WERI-Rb-1 (cell line): ENCODE measurements at places on chromosomes 2 and 18.
A peak's percentile ranks its signal among the peaks of the same experiment; 100 is the strongest.

DNA sequence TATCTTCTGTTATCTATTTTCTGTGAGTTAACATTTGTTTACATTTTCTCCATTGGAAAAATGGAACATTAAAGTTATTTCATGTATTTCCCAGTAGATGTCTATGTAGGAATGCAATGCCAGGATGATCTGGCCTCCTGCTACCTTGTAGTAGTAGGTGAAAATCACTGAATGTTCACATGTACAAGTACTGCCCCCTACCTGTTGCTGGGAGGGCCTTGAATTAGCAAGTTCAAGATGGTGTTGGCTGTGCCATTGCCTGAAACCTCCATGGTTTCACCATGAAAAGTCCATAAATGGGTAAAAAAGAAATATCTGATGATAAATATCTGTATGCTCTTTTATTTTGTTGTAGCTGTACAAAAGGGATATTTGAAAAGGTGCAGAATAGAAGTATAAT lies 30.7 kb downstream of the XRCC5 start:
- DNase-seq = peak; percentile 39

DNA sequence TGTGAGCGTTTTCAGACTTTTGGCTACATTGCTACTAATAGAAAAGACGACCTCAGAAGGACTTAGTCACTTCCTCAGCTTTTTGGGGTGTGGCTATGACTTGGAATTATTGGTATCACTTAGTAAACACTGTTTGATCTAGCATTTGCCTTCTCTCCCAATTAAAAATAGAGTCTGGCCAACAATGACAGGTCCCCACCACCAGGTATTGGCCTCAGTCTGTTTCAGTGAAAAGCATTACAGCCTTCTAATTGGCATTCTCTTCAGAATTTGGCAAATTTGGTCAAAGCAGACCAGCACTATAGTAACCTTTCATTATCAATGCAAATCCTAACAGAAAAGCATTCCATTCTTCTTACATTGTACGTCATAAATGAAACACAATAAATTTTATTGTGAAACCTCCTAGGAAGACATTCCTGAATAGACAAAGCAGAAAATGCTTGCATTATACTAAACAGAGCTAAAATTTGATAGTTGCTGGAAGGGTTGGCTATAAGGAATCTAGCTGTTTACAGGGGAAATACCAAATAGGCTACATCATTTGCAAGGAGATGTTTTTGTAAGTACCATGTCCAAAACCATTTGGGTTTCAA lies 613.9 kb downstream of the IRS1 start:
- no peak for DNase-seq

GRCh38 chr18:61854578-61855448 lies 38.0 kb downstream of the RNF152 start:
- DNase-seq = no peak

- no peak for DNase-seq
Measured at GRCh38 chr2:80363330-80363729, 58.8 kb upstream of the LRRTM1 start.

DNA sequence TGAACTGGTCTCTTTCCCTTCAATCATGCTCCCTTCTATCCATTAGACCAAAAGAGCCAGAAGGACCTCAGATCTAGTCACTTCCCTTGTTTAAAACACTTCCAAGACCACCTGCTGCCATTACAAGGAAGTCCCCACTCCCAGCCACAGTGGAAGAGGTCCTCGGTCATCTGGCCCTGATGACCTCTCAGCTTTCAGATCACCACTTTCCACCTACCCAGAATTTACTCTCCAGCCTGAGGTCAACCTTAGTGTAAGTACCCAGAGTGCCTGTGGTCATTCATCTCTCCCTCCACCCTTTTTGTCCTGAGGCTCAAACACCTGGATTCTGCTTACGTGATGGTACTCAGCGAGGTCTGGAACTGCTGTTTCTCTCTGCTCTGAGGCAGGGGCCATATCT lies 67.1 kb downstream of the MARCO start:
- DNase-seq = no peak

GRCh38 chr2:190431907-190432306 lies 23.8 kb downstream of the MFSD6 start:
- no peak for DNase-seq

DNA sequence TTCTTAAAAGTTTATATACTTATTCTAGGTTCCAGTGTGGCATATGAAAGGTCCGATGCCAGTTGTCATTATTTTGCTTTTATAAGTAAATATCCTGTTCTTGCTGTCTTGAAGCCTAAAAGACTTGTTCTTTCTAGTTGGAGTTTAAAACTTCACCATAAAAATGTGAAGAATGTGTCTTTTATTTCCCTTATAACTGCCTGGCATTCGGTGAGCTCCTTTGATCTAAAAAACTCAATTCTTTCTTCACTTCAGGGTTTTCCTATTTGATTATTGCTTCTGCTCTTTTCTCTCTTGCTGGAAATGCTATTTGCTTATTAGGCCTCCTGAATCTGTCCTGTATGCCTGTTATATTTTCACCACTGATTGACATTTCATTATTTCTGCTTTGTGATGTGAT lies 51.6 kb downstream of the TSPYL6 start:
- no peak for DNase-seq

GRCh38 chr18:64137914-64138313 lies 11.0 kb downstream of the LINC00305 start:
- DNase-seq = no peak

DNA sequence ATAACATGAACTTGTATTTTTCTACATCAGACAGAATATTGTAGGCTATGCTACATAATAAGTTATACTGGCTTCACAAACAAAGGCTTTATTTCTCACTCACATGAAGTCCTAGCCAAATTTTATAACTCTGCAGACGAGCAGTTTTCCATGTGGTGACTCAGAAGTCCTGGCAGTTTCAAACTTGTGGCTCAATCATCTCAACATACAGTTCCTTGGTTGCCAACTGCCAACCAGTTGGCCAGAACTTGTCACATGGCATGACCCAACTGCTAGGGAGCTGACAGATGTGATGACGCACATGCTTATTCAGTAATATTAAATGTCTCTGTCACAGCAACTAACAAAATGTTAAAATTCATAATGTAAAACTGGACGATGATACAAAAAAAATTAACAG lies 63.8 kb upstream of the ZC3H15 start:
- no peak for DNase-seq

DNA sequence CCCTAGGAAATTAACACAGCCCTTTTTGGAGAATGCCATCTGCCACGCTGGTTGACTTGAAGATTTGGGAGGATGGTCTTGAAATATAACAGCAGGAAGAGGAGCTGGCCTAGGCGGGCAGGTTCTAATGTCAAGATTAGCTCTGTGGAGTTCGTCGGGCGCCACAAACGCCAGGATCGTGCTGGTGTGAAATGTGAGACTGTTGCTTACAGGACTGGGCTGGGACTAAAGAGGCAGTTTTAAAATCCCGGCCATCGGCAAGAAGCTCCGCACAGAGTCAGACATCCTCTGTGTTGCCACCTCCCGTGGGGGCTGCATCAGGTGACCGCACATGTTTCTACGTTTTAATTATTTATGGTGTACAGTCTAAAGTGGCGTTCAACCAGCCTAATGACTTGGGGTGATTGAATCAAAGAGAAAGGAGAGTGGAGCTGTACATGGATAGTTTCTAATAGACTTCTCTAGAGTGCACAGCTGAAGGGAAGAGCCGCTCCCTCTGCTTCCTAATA lies 99.4 kb upstream of the BCL11A start:
- DNase-seq = no peak

DNA sequence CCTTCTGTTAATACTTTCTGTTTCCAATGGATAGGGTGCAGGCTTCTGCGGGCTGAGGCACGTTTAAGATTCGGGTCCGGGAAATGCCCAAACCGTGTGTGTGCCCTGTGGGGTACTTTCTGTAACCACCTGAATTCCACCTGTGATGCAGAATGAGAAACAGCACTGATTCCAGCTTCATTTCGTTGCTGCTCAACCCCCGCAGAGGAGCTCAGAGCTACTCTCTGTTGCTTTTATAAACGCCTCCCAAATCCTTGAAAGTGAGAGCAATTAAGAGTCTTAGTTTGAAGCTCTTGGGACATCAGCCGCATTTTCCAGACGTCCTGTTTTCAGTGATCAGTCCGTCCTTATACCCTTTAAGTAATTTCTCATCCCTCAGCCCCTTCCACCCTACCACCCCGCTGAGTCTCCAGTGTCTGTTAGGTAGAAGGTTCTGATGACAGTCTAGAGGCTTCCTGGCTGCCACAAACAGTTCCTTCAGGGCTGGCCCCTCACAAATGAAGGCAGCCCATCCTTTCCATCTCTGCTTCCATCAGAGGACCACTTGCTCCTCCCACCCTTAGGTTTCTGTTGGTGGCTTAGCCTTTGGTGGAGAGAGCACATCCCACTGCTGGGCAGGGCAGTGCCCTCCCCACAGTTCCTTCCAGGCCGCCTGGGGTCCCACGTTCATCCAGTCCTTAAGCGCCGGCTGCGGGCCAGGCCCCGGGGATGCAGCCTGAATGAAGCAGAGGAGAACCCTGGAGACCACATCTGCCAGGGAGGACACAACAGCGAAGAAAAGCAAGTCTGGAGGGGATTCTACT lies 230.1 kb downstream of the SEPTIN10 start:
- DNase-seq = no peak

GRCh38 chr18:10239103-10239502 lies 215.3 kb upstream of the APCDD1 start:
- no peak for DNase-seq

DNA sequence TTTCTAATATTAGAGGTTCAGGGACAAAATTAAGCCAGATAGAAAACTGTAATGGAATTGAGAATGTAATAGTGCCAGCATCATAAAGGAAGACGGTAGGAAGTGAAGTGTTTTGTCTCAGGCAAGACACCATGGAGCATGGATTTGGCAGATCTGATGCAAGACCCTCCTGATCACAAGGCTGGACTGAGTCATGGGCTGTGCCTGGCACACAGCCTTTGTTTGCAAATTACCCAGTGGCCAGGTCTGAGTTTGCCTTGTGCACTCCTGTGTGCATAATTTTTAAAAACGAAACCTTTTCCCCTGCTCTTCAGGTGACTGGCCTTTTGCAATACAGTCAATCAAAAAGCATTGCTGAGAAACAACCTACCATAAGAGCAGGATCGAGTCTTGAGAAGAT lies 2.0 kb upstream of the UPP2 start:
- DNase-seq = no peak

- no peak for DNase-seq
Measured at GRCh38 chr2:238938003-238938400, 90.1 kb downstream of the TWIST2 start.

DNA sequence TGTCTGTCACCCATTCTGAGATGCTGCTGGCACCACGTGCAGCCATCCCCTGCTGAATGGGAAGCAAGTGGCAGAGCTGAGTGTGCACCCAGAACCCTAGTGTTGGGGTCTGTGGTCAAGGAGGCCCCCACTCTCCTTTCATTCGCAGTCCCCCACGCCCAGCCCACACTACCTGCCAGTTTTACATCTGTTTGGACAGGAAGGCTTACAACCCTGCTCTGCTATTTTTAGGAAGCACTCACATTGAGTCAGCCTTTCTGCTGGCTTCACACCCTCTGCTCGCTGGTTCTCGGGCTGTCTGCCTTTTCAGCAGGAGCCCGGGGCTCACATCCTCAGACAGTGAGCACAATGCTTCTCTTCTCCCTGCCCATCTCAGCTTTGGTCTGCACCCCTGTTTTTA lies 10.7 kb upstream of the ADCY3 start:
- no peak for DNase-seq

DNA sequence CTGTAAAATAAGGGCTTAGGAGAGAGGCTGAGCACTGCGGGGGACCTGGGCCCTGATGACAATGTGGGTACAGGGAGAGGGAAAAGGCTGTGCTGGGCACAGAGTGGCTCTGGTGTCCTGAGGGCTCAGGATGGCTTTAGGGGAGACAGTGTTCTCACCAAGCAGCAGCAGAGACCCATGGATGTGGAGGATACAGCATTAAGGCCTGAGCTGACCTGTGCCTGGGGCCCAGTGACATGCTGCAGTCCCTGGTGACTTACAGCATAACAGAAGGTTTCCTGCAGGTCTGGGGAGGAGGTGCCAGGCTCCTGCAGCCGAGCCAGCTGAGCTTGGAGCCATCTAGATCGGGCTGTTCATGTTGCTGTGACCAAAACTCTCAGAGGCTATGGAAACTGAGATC lies 191.3 kb upstream of the SMAD2 start:
- peak; percentile 57 for DNase-seq

- no peak for DNase-seq
Measured at GRCh38 chr2:146817613-146818012, 1027.2 kb upstream of the ACVR2A start.

DNA sequence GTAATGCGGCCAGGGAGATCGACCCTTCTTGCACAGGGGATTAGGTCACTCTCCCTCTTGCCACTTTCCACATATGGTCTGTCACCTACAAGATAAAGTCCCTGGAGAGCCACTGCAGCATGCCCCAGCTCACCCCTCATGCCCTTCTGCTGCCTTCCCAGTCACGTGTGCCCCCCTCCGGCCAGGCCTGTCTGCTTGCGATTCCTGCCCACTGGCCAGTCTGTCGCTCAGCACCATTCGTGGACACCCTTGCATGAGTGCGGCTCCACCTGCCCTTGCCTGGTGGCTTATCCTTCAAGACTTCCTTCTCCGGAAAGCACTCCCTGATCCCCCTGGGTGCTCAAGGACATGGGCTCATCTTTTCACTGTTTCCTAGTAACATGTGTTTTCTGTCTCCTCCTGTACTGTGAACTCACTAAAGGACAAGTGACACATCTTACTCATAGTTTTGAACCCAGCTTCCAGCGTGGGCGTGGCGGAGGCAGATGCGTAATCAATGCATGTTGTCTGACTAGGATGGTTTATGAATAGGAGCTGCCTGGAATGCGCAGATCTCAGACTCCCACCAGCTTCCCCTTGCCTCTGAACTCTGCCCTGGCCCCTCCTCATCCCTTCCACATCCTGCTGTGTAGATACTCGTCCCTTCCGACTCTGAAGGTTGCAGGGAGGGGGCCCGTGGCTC lies 7.8 kb upstream of the NT5DC4 start:
- DNase-seq = peak; percentile 69

DNA sequence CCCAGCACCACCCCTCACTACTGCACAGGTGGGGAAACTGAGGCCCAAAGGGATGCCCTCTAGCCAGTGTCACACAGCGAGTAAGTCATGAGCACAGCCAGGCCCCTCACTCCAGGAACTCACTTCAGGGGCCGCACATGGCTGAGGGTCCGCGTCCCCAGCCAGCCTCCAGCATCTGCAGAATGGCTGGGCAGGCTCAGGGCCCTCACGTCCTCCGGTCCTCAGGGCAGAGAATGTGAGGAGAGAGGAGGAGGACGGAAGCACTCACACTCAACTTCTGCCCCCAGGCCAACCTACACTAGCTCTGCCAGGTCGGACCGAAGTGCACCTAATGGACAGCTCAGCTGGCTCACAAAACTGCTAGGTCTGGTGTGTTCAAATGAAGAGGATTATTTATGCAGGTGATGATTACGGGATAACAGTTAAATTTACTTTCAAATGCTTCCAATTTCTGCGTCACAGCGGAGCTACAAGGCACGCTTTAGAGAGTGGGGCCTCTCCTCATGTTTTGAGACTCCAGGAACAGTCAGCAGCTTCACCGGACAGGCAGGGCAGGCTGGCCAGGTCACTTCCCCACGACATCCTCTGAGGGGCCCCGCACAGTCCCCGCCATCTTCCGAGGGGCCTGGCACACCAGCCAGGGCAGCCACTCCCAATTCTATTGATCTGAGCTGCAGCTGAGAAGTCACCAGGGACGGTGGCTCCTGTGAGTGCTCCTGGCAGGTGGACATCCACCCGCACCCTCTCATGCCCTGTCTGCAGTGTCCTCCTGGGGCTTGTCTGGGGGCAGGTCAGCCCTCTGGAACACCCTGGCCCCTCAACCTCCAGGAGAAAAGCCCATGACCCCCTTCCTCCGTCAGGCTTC lies 26.5 kb downstream of the KIF1A start:
- no peak for DNase-seq

- no peak for DNase-seq
Measured at GRCh38 chr2:231222318-231223000, 24.0 kb downstream of the ARMC9 start.

GRCh38 chr2:19140463-19141208 lies 217.8 kb downstream of the OSR1 start:
- no peak for DNase-seq
